ENCODE measurements at places on chromosomes 2 and 18.

GRCh38 chr18:63131959-63132818, 187.4 kb downstream of the BCL2 start:
- no peaks in the 10 kb centered on the region for H3K27me3 ChIP-seq
- no peak overlapping the region for H3K27ac ChIP-seq
- H3K36me3 ChIP-seq: no peaks in the 10 kb centered on the region
- no peak overlapping the region for H3K4me3 ChIP-seq
- no peaks in the 10 kb centered on the region for H3K4me1 ChIP-seq

DNA sequence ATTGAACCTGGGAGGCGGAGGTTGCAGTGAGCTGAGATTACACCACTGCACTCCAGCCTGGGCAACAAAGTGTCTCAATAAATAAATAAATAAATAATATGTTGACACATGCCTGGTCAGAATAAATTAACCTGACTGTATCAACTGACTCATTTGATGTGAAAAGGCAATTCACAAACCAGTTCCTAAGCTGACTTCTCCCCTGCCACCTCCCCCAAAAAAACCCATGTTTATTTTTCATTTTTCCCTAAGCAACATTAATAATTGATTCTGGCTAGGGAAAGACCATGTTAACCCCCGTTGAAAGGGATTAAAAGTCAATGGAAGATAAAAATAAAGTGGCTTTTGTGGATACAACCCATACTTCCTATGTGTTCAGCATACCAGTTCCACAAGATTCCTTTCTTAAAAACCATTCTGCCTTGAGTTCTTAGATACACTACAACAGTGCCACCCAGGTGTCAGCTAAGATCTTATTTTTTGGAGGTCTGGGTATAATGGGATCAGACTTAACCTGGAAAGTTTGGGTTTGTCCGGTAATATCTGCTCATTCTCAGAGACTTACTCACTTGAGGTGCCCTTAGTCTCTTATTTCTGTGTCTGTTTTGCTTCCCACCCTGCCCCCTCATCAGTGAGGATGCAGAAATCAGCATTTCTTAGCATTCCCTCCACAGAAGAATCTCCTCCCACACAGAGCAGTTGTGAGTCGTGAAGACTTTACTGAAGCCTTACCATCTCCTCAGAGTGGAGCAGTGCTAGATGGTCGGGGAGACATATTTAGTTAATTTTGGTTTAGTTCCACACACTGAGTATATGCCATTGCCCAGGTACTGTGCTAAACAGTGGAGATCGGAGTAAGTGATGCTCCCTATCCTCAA, 10.1 kb upstream of the MCFD2 start:
- DNase-seq: no peak
- no peak overlapping the region for H3K4me3 ChIP-seq
- H3K27me3 ChIP-seq: no peaks in the 10 kb centered on the region
- H3K27ac ChIP-seq: no peak overlapping the region
- H3K36me3 ChIP-seq: 0 out of 2 replicates have a peak, but pooled peaks cover 4% of the 10 kb centered on the region
- 0 out of 2 replicates have a peak, but pooled peaks cover 5% of the 10 kb centered on the region for H3K4me1 ChIP-seq

DNA sequence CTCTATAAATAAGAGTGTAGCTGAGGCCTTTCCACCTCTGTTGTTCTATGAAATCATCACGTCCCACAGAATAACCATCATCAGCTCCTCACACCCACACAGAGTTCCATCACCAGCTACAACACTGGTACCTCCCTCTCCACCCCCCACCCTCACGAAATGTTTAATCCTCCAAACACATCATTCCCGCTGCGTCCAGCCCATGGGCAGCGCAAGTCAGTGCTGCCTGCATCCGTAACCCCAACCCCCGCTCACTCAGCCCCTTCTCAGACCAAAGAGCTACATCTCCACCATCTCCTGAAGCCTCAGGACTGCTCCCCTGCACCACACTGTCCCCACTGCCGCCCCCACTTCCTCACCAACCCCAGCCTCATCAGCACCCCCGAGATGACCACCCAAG, 19.4 kb downstream of the DNMT3A start:
- H3K27ac ChIP-seq: no peak overlapping the region
- no peaks in the 10 kb centered on the region for H3K4me1 ChIP-seq
- H3K36me3 ChIP-seq: 0 out of 2 replicates have a peak, but pooled peaks cover 4% of the 10 kb centered on the region
- H3K27me3 ChIP-seq: no peaks in the 10 kb centered on the region

DNA sequence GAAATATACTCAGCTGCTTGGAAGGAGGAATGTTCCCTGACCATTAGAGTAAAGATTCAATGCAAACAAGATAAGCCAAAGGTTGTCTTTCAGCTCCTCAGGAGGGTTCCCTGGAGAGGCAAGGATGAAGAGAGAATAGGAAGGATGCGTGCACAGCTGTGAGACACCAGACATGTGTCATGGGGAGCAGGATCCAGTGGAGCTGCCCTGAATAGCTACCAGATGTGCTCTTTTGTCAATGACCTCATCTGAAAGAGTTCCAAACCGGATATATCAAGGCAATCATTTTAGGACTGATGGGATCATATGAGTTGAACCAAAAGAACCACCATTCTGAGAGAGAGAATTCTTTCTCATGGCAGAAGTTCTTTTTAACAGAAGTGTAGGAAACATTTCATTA, 490.6 kb downstream of the IRS1 start:
- H3K4me1 ChIP-seq: peaks cover 3% of the 10 kb centered on the region
- no peaks in the 10 kb centered on the region for H3K27me3 ChIP-seq
- H3K27ac ChIP-seq: no peak overlapping the region

GRCh38 chr2:186984966-186985365, 136.0 kb upstream of the ZSWIM2 start:
- H3K27ac ChIP-seq: no peak overlapping the region
- no peaks in the 10 kb centered on the region for H3K27me3 ChIP-seq
- no peak for DNase-seq
- no peaks in the 10 kb centered on the region for H3K36me3 ChIP-seq

- H3K4me1 ChIP-seq: peaks cover 8% of the 10 kb centered on the region
- no peak overlapping the region for H3K27ac ChIP-seq
- no peak overlapping the region for H3K4me3 ChIP-seq
- no peaks in the 10 kb centered on the region for H3K27me3 ChIP-seq
- no peaks in the 10 kb centered on the region for H3K36me3 ChIP-seq
Observed at GRCh38 chr2:69997015-69997830, 35.8 kb upstream of the ASPRV1 start.

Data from GM23248 (cell line).